ENCODE measurements at places on chromosomes 2 and 18.
A peak's percentile ranks its signal among the peaks of the same experiment; 100 is the strongest.

DNA sequence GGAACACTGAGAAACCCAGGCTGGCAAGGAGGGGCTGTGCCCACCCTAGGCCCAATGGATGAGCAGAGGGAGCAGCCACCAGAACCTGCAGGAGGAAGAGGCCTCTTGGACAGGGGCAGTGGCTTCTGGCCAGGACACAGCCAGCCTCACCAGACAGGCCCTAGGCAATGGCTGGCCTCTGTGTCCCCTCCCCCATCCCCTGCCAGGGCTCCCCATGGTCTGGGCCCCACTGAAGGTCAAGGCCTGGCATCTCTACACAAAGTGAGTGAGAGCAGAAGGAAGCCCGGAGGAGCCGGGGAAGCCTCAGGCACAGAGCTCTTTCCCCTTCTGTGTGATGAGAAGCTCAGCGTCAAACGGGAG is 6.3 kb downstream of the PRLH start:
- no peak for DNase-seq

DNA sequence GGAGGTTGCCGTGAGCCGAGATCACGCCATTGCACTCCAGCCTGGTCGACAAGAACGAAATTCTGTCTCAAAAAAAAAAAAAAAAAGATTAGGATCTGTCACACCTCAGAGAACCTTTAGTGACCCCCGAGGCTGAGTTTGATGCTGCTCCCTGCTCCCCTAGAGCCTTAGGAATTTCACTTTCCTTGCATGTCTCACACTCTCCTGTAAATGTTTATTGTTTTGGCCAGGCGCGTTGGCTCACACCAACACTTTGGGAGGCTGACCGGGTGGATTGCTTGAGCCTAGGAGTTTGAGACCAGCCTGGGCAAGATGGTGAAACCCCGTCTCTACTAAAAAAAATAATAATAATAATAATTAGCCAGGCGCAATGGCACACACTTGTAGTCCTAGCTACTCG is 31.5 kb downstream of the SRSF7 start:
- DNase-seq = no peak

DNA sequence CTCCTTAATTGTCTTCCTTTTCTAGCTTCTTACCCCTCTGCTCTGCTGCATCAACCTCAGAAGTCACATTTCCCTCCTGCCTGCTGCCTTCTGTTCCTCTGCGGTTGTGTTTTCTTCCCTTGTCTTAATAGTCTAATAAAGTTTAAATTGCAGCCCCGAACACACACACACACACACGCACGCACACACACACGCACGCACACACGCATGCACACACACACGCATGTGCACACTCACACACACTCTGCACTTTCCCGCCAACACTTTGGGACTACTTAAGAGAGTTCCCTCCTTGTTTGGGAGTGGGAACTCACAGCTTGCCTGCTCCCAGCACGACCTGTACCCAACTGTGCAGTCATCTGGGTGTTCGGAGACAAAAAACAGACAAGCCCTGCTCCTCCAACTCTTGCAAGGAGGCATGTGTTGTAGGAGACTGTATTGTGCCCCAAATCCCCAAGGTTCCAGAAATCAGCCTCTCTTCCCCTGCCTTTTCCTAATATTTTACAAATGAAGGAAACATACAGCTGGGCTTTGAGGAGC is 99.1 kb downstream of the SETBP1 start:
- DNase-seq = no peak

GRCh38 chr2:172674034-172674967 is 61.3 kb upstream of the RAPGEF4 start:
- peak; percentile 19 for DNase-seq

- no peak for DNase-seq
Observed at GRCh38 chr2:220104871-220105351, 477.5 kb downstream of the SLC4A3 start.

- no peak for DNase-seq
Observed at GRCh38 chr2:101479328-101479727, 4.4 kb upstream of the RFX8 start.

All from CD4-positive, alpha-beta T cell treated with Interleukin-21 for 1 hour (primary cell).